ENCODE measurements at places on chromosomes 7 and 10.

GRCh38 chr7:50729962-50730361 is 52.7 kb downstream of the GRB10 start:
- peak; percentile 10 for DNase-seq

DNA sequence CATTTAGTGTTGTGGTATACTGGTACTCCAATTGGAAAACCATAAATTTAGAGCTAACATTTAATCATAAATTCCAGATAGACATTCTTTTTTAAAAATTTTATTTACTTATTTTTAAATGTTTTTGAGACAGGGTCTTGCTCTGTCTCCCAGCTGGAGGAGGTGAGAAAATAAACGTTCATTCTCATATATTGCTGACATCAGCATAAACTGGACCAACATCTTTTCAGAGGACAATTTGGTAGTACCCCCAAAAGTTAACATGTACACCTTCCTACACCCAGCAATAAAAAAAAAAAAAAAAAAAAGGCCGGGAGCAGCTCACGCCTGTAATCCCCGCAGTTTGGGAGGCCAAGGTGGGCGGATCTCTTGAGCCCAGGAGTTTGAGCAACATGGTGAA is 5.2 kb downstream of the TAS2R60 start:
- DNase-seq: no peak

- no peak for DNase-seq
Observed at GRCh38 chr10:31749981-31750840, 178.4 kb downstream of the ARHGAP12 start.

GRCh38 chr10:13743101-13743693 is 156.4 kb downstream of the PRPF18 start:
- no peak for DNase-seq

DNA sequence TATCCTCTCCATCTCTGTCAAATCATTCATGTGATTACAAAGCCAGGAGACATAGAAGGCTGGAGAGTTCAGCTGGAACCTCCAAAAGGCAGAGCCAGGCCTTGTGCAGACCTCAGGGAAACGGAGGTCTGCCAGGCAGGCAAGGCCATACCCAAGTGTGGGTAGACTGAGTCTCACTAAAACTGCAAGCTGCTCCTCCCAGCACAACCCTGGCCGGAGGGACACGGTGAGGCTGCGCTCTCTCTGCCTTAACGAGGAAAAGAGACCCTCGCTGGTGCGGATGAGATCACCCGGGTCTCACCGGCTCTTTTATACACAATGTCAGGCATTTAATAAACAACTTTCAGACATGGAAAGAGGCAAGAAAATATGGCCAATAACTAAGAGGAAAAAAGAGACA is 66.1 kb upstream of the INPP5A start:
- DNase-seq: no peak

DNA sequence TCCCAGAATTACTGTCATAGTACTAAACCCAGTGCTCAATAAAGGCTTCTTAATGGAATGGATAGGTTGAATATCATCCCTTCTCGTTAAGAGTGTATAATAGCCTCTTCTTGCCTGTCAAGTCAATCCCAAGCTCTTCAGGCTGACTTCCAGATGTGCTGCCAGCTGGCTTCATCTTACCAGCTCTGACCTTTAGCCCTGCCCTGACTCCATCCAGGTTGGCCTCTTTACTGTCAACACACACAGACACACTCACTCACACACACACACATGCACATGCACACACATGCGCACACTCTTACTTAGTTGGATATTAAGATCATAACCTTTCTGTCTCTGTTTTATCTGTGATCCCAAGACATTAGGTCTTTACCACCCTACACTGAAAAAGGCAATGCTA is 49.1 kb downstream of the ASB4 start:
- no peak for DNase-seq

GRCh38 chr10:104349623-104350126 is 4.0 kb upstream of the CFAP58 start:
- DNase-seq: no peak

- DNase-seq: no peak
Observed at GRCh38 chr10:112859793-112860192, 90.3 kb upstream of the TCF7L2 start.

- DNase-seq: no peak
Observed at GRCh38 chr7:55272328-55272727, 92.8 kb upstream of the LANCL2 start.

- no peak for DNase-seq
Observed at GRCh38 chr10:113681533-113682470, 2.1 kb downstream of the CASP7 start.

- DNase-seq: no peak
Observed at GRCh38 chr7:108634036-108634435, 64.4 kb downstream of the DNAJB9 start.

GRCh38 chr10:15168291-15168785 is at the start of gene NMT2:
Gene NMT2 (minus strand): TSS chr10:15168693. CDS start chr10:15168612, 81 bp downstream.
- no peak for DNase-seq

DNA sequence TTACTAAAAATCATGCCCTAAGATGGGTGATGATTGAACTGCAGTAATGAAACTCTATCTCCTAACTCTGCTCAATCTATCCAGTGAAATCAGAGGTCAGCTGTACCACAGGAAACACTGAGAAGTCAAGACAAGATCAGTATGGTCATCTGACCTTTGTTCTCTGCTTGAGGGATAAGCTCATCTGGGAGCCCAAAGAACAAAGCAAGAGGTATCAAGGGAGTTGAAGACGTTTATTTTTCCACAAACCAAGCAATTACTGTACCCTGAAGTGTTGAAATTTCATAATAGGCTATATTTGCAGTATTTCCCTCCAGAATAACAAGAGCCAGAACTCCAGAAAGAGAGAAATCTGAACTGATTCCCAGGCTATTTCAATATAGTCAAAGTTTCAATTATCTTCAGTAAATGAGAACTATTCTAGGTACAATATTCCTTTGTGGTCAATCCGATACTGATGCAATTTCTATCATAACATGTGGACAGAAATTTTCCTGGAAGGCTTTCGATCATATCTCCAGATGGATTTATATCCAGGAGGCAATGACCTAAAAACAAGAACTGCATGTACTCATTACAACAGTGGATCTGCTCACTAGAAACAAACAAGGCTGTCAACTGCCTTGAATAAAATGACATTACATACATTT is 345.3 kb downstream of the TNS3 start:
- DNase-seq: no peak

DNA sequence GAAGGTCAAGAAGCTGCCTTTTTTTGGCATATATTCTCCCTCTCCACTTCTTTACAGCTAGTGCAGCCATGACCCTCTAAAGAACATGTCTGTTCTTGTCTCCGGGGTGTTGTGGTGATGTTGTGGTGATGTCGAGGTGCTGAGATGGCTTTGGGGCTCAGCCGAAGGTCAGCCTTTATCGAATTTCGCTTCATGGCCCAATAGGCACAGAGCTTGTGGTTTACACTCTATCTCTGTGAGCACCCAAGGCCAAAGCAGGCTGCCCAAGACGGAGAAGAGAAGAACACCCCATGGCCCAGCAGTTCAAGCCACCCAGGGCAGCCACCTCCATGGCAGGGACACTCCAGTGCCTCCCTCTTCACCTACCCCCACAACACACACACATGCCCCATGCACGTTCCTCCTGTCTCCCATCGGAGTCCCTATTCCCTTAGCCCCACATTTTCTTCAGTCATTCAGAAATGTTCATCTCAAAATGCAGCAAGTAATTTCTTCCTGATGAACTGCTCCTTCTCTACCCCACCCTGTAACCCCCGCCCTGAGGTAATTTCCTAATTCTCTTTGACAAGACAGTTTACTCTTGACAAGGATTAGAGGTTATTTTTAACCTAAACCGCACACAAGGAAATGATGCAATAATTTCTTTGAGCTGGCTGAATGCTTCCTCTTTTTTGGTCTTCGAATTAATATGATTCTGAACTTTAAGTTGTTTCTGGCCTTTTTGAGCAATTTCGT is 18.6 kb upstream of the ADRB1 start:
- no peak for DNase-seq

GRCh38 chr10:24000271-24000813 is 208.6 kb upstream of the KIAA1217 start:
- DNase-seq: no peak

- no peak for DNase-seq
Observed at GRCh38 chr7:117271566-117271965, 51.3 kb downstream of the WNT2 start.

DNA sequence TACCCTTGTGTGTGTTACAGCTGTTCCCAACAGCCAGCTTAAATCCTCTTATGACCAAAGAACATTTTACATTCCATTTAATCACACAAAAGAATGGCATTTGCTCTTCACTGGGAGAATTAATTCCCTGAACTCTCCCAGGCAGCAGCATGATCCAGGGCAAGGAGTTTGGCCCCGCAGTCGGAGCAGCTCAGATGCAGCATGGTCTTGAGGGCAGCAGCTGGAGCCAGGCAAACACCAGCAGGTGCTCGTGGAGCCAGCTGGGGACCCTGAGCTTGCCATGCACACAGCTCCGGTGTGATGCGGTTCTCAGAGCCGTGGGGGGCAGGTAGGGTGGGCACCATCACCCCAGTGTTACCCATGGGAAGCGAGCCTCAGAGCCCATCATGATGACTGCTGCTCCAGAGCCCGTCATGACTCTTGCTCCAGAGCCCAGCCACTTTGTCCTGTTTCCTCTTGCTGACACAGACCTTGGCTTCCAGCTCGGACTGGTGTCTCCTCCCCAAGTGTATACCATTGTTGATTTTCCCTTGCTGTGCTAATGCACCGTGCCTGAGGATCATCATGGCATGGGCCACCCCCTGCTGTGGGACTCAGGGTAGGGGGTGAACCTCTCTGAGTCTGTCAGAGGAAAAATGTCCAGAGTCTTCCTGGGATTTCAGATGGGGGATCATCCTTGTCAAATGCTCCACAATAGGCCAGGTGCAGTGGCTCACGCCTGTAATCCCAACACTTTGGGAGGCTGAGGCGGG is 75.8 kb downstream of the ZRANB1 start:
- DNase-seq: no peak

DNA sequence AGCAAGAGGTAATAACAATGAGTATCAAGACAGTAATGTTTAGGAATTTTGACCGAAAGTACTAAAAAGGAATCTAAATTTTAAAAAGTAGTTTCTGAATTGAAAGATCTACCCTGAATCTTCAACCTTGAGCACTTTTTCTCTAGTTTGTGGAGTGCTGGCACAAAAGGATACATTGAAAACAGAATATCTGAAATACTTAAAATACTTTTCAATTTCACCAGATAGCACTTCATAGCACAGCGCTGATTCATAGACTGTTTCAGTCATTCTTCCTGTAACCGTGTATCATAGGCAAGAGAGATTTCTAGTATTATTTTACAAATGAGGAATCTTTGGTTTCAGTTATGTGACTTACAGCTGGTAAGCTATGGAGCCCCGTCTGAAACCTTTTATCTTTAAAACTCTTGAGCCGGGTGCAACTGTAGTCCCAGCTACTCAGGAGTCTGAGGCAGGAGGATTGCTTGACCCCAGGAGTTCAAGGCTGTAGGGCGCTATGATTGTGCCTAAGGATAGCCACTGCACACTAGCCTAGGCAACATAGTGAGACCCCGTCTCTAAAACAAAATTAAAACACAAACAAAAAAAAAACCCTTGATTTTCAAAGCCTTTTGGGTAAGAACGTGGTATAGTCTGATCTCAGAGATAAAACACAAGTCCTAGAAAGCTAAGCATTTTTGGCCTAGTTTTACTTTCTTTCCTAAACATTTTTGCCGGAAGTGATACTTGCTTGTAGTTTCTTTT is 35.1 kb downstream of the FHIP2A start:
- DNase-seq: no peak

DNA sequence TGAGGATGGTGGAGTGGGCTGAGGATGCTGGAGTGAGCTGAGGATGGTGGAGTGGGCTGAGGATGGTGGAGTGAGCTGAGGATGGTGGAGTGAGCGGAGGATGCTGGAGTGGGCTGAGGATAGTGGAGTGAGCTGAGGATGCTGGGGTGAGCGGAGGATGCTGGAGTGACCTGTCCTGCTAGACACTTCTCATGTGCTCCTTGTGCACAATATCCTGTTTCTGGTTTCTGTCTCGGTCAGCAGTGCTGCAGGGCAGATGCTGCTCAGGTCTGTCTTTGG is 29.2 kb downstream of the ANXA8 start:
- no peak for DNase-seq

GRCh38 chr10:73865459-73866442 is 8.6 kb downstream of the CAMK2G start:
- no peak for DNase-seq

GRCh38 chr10:34962866-34963265 is 127.3 kb downstream of the CUL2 start:
- no peak for DNase-seq

GRCh38 chr7:95905167-95905566 is 132.8 kb downstream of the DYNC1I1 start:
- DNase-seq: no peak

GRCh38 chr7:95376632-95377400 is 19.4 kb downstream of the PON3 start:
- no peak for DNase-seq

- no peak for DNase-seq
Observed at GRCh38 chr7:137847568-137848050, 835 bp upstream of the DGKI start.

DNA sequence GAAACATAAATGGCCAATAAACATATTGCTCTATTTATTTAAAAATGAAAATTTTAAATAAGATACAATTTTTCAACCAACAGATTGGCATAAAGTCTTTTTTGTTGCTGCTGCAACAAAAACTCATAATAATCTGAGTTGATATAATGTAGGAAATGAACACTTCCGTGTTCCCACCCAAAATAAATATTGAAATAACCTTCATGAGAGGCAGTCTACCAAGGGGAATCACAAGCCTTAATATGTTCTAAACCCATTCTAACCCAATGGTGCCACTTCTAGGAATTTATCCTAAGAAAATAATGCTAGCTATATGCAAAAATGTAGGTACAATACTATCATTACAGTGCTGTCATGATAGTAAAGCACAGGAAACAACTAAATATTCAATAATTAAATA is 39.1 kb downstream of the SLC25A13 start:
- no peak for DNase-seq

- no peak for DNase-seq
Observed at GRCh38 chr10:44510379-44511115, 125.7 kb upstream of the CXCL12 start.

GRCh38 chr10:82908751-82909150 is 1033.8 kb downstream of the NRG3 start:
- no peak for DNase-seq

DNA sequence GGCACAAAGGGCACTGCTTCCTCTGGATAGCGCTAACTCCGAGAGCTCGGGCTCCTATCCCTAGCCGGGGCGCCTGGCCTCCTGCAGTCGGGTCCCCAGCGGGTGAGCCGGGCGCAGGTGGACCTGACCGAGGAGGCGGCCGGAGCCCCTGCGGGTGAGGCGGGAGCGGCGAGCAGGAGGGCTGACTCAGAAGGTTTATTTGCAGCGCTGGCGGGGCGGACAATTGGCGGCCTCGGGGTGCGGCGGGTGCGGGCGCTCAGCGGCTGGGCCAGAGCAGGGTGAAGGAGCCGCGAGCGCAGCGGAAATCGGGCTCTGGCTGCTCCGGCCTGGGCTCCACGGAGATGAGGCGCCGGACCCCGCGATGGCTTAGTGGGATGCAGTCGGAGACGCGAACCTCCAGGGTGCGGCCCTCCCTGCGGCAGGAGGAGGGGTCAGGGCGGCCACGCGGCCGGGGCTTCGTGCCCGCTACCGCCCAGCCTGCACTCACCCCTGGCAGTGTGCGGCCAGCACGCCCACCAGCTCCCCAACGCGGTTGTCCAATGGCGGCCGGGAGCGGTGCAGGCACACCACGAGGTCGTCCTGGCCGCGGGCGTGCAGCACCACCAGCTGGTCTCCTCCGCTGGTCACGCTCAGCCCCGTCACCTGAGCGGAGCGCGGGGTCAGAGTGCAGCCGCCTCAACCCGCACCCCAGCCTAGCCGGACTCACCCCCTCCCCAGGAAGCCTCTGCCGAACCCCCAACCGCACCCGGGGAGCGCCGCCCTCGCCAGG is 16.1 kb downstream of the MYO1G start:
- DNase-seq: peak; percentile 78

GRCh38 chr10:13712837-13713581 is 126.2 kb downstream of the PRPF18 start:
- no peak for DNase-seq
